ENCODE measurements at places on chromosomes 4 and X.

- DNase-seq: no peak
Observed at GRCh38 chr4:18250564-18250963, 229.0 kb upstream of the LCORL start.

DNA sequence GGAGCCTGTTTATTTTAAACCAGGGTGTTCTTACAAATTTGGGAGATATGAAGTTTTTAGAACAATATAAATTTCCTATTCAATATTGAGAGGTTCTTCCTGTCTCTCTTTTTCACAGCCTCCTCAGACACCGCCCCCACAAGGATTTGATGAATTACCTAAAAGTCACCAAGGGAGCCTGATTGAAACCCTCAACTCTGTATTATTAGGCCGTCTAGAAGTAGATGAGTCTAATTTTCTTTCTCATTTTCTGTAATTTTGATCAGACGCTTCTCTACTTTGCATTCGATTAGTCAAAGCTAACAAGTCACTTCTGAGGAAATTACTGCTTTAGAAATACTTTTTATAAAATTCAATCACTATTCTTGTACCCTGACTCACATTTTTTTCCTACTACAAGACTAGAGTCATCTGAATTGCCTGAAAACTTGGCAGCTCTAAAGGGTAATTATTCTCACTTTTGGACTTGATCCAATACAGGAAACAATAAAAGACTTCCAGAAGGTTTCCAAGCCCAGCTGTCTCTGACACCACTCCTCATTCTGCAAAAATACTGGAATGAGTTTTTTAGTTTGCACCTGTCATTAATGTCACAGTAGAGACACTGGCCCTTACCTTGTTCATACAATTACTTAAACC is 111.2 kb downstream of the ELOVL6 start:
- DNase-seq: no peak

- DNase-seq: no peak
Observed at GRCh38 chr4:71867598-71867997, 83.7 kb upstream of the GC start.

GRCh38 chr4:83905952-83906351 is 370.0 kb downstream of the GPAT3 start:
- DNase-seq: no peak

- no peak for DNase-seq
Observed at GRCh38 chr4:169818063-169818679, 60.4 kb upstream of the HPF1 start.

Measured in activated CD4-positive, alpha-beta T cell treated with anti-CD3 and anti-CD28 coated beads for 4 hours (primary cell).